ENCODE measurements at places on chromosomes 16 and 17. TPM values are rescaled to one million over a fixed set of nuclear protein-coding genes. Genes with fewer than 3 reads are reported as not detected.

DNA sequence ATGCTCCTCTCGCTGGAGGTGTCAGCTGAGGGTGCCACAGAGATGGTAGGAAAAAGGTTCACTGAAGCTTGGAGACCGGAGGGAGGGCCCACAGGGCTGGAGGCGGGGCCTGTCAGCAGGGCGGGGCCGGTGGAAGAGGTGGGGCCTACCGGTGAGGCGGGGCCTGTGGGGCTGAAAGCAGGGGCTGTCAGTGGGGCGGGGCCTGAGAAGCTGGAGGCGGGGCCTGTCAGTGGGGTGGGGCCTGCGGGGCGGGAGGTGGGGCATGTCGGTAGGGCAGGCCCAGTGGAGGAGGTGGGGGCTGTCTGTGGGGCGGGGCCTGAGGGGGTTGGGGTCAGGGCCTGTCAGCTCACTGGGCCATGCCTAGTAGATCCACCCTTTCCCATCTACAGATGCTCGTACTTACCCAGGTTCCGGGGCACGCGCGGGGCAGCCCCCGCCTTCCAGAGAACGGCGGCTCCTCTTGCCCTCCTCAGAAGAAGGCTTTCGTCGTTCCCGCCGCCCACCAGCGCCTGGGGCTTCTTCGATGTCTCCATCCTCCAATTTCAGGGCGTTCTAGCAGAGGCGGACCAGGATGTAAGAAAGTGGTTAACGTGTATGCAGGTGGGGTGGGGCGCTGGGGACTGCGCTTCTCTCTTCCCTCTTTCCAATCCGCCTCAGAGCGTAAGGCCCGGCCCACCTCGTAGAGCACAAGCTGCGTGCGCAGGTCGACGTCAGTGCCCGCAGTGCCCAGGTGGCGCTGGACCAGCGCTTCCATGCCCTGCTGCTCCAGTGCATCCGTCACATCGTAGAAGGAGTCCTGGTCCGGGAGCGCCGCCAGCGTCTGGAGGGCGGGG, 9.8 kb downstream of the TMEM208 start:
- H3K27me3 ChIP-seq = no peaks in the 10 kb centered on the region
- H3K4me1 ChIP-seq = peaks cover 3% of the 10 kb centered on the region
- H3K4me3 ChIP-seq = no peak overlapping the region
- DNase-seq = no peak

Gene G6PC1
- total RNA-seq = 1.7 TPM

DNA sequence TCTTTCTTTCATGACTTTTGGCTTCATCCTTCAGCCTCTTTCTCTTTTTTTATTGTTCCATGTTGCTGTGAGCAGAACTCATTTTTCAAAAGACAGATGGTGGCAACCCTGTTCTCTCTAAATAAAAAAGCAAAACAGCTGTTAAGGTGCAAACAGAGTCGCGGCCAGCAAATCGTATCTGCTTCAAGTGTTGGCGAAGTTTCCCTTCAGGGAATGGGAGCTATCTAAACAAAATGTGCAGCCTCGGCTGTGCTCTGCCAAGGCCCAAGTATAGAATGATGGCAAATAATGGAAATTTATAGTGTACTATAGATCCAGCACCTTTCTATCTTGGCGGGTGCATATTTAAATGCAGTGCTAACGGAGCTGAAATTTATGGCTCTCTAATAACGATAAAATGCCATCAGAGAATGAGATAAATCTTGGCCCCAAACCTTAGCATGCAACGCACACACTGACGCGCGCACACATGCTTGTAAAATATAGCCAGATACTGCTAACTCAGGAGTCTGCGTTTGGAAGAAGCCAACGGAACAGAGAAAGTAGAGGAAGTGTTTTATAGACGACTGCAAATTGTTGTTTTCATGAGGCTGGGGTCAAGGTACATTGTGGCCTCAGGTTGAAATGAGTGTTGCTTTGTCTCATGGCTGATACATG, 315.5 kb upstream of the RBFOX1 start:
- DNase-seq = no peak
- no peaks in the 10 kb centered on the region for H3K36me3 ChIP-seq
- H3K27me3 ChIP-seq = no peaks in the 10 kb centered on the region
- no peak overlapping the region for H3K4me3 ChIP-seq
- H3K4me1 ChIP-seq = no peaks in the 10 kb centered on the region

Gene KREMEN2
- total RNA-seq = 0.24 TPM

- no peak overlapping the region for H3K27ac ChIP-seq
- no peak overlapping the region for H3K4me3 ChIP-seq
- no peaks in the 10 kb centered on the region for H3K27me3 ChIP-seq
- H3K36me3 ChIP-seq = no peaks in the 10 kb centered on the region
- DNase-seq = no peak
These were observed 9.6 kb downstream of the CDC42EP4 start for GRCh38 chr17:73302189-73302588.

DNA sequence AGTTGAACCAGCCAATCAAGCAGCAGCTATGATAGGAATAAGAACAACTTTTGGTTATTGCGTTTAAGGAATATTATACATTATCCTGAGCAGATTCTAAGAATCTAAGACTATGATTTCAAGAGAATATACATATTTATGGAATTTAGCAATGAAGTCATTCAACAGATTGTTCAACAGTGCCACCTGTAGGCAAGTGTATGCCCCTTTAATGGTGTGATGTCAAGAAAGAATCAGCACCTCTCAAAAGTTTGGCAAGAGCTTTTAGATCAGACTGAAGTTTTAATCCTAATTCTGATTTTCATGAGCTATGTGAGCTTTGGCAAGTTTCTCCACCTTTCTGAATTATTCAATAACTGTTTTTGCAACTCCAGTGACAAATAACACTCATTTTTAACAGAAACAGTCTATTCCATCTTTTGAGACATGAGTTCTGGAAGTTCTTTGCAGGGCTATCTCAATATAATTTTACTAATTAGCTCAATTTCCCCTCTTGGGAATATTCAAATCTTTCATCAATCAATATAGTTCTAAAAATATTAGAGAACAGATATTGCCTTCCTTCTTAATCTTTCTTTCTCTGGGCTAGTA, 474.3 kb upstream of the TOM1L1 start:
- no peak overlapping the region for H3K4me3 ChIP-seq
- no peak for DNase-seq
- H3K4me1 ChIP-seq = no peaks in the 10 kb centered on the region
- no peaks in the 10 kb centered on the region for H3K27me3 ChIP-seq

DNA sequence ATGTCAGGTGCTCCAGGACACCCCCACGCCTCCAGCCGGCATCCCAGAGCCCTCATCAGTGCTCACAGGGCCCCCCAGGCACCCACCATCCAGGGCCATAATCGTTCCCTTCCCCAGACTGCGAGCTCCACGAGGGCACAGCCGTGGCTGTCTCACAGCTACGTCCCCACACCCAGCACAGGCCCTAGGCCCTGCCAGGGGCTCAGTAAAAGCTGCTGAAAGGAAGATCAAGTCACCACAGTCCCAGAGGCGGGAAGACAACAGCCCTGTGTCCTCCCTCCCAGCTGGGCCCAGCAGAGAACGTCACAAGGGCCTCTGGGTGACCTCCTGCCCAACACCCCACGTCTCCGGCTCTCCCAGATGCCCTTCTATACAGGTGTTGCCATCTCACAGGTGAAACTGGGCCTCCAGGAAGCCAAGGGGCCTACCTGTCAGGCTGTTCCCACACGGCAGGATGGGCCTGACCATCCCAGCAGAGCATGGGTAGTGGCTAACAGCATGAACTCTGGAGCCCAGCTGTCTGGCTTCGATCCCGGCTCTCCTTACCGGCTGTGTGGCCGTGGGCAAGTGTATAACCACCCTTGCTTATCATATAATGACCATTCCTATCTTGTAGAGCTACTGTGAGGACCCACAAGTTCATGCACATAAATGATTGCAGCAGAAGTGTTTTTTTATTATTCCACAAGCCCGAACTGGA, 17.9 kb downstream of the ARL2BP start:
- no peaks in the 10 kb centered on the region for H3K27me3 ChIP-seq
- DNase-seq = no peak
- H3K4me1 ChIP-seq = peaks cover 2% of the 10 kb centered on the region
- H3K36me3 ChIP-seq = no peaks in the 10 kb centered on the region
